Activated naive CD4-positive, alpha-beta T cell treated with anti-CD3 and anti-CD28 coated beads, Interleukin-2, amount 10 ng/mL, durations not matched to agents 5 hours and 36 hours (primary cell): ENCODE measurements at places on chromosomes 16 and 17. TPM values are rescaled to one million over a fixed set of nuclear protein-coding genes. Genes with fewer than 3 reads are reported as not detected.

The CENPV gene
- 10.9 TPM for total RNA-seq

The VTN gene
- not detected for total RNA-seq

The KCNAB3 gene
- 11.4 TPM for total RNA-seq

The TEKT1 gene
- total RNA-seq = not detected

The SLC5A10 gene
- not detected for total RNA-seq

The SMTNL2 gene
- not detected for total RNA-seq

The TMIGD1 gene
- not detected for total RNA-seq

The ACACA gene
- 41.9 TPM for total RNA-seq

The ALDH3A1 gene
- total RNA-seq = 0.12 TPM

The ABCC12 gene
- not detected for total RNA-seq

The CDH5 gene
- not detected for total RNA-seq

The KRTAP2-3 gene
- not detected for total RNA-seq

The FAM20A gene
- not detected for total RNA-seq

The HS3ST3B1 gene
- total RNA-seq = 20.0 TPM

The GPRC5C gene
- 1.2 TPM for total RNA-seq

The TBC1D3I gene
- total RNA-seq = 0.18 TPM

The SLC16A13 gene
- total RNA-seq = 25.0 TPM
